Lung (tissue), 17 donors: ENCODE measurements at places on chromosomes 16 and 17. TPM values are rescaled to one million over a fixed set of nuclear protein-coding genes. Genes with fewer than 3 reads are reported as not detected.

DNA sequence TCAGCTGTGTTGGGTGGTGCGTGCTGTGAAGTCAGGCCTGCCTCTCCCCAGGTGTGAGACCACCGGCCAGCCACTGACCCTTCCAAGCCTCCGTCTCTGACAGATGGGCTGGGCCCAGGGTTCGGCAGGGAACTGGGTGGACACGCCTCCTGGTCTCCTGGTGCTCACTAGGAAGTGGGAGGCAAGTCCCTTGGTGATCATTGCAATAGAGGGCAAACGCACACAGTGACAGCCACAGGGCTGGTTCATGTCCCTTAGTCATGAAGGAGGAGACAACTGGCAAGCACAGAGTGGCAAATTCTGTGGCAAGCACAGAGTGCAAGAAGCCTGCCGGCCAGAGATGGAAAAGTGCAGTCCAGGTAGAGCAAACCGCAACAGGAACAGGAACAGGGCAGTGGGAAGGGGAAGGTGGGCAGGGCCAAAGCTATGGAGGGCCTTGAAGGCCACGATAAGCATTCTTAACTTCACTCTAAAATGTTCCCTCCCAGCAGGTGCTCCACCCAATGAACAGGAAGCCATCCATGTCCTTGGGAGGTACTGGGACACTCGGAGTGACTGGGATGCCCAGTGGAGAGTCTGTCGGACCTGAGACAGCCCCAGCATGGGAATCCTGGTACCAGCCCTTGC, 21.9 kb downstream of the USP7 start:
- H3K4me3 ChIP-seq = no peak overlapping the region
- no peaks in the 10 kb centered on the region for H3K36me3 ChIP-seq
- H3K27me3 ChIP-seq = no peaks in the 10 kb centered on the region
- peaks cover 5% of the 10 kb centered on the region for H3K4me1 ChIP-seq
- H3K27ac ChIP-seq = no peak overlapping the region

GRCh38 chr17:42305543-42306384, 17.5 kb downstream of the STAT5A start:
- H3K27me3 ChIP-seq = no peaks in the 10 kb centered on the region
- H3K27ac ChIP-seq = no peak overlapping the region
- DNase-seq = no peak
- H3K4me1 ChIP-seq = peaks cover 13% of the 10 kb centered on the region

DNA sequence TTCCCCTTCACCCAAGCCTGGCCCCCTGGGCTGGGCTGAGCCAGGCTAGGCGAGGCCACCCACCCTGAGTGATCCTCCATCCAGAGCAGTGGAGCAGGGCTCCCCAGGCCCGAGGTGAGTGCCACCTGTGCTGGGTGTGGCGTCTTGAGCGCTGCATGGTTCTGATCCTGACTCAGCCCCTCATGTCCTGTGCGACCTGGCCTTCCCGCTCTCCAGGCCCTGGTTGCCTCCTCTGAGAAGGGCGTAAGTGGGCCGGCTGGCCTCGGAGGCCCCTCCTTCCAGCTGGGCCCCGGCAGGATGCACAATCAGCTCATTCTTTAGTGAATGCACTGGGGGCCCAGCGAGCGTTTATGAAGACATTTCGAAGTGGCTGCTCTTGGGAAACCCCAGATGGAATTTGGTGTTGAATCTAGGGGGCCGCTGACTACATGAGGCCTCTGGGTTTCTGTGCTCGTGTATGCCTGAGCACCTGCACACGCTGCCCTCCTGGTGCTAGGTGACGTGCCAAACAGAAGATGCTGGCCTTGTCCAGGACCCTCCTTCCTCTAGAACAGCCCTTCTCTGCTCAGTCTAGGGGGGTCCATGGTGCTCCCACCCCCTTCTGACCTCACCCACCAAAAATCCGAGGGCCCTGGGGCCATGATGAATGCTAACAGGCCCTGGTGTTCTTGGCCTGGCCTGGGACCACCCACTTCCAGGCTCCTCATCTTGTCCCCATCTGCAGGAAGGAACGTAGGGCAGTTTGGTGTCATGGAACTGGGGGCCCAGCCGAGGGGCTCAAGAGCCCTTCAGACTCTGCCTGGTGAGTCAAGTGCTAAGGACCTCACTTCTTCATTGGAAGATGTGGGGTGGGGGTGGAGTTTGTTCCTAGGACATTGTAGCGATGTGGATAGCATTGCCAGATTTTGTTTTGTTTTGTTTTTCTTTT, 3.6 kb upstream of the TMEM92 start:
- H3K36me3 ChIP-seq = no peaks in the 10 kb centered on the region

DNA sequence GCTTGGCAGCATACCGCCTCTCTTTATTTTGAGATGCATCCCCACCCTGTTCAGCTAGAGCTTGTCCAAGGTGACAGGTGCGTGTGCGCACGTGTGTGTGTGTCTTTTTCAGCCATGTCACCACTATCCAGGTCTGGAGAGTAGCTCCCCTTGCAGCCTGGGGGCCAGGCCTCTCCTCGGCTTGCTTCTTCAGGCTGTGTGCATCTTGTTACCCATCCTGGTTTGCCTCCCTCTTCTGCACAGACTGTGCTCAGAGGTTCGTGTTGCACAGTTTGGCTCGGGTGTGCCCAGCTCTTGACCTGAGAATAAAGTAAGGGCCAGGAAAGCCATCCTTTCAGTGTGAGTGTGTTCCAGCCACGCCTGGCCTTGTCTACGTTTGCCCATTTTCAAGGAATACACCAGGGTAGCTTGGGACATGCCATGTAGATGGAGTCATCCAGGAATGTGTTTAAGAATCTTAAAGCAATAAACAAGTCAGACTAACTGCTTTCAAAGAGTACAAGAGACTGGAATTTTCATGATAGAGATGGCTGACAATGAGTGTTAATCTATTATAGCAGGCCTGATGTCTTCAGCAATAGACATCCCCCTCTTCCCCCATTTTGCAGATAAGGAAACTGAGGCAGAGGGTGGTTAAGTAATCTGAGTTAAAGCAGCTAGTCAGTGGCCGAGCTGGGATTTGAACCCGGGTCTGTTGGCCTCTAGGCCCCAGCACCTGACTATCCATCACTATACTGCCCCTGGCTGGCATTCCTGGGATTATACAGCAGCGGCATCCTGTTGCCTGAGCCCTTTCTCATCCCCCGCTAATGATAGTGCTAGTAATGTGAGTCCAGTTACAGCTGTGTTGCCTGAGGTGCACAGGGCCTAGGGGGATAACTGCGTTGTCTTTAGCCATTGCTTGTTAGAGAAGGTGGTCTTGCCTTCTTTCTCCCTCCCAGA, 77.9 kb downstream of the KSR1 start:
- no peaks in the 10 kb centered on the region for H3K36me3 ChIP-seq
- no peak overlapping the region for H3K27ac ChIP-seq
- DNase-seq = no peak
- no peaks in the 10 kb centered on the region for H3K27me3 ChIP-seq
- H3K4me1 ChIP-seq = peaks cover 49% of the 10 kb centered on the region

- H3K4me1 ChIP-seq = peaks cover 42% of the 10 kb centered on the region
- H3K27me3 ChIP-seq = no peaks in the 10 kb centered on the region
- H3K36me3 ChIP-seq = no peaks in the 10 kb centered on the region
- DNase-seq = peak; percentile 24
Observed at GRCh38 chr16:52496051-52496876, 50.7 kb downstream of the TOX3 start.

- H3K4me1 ChIP-seq = peaks cover 5% of the 10 kb centered on the region
- H3K36me3 ChIP-seq = no peaks in the 10 kb centered on the region
- no peak overlapping the region for H3K4me3 ChIP-seq
- H3K27me3 ChIP-seq = no peaks in the 10 kb centered on the region
Observed at GRCh38 chr16:87692756-87693155, 73.0 kb downstream of the KLHDC4 start.

DNA sequence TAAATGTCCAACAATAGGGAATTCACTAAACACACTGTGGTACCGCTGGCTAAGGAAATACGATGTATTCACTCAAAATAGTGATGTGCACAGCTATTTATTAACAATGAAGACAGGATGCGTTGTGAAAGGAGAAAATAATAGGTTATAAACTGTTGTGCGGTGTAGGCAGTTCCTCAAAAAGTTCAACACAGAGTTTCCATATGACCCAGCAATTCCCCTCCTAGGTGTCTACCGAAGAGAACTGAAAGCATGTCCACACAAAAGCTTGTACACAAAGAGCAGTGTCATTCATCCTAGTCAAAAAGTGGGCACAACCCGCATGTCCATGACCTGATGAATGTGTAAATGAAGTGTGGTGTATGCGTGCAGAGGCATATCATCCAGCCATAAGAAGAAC, 1.2 kb upstream of the CES1 start:
- H3K4me1 ChIP-seq = peaks cover 11% of the 10 kb centered on the region
- H3K27ac ChIP-seq = no peak overlapping the region
- DNase-seq = peak; percentile 27
- no peaks in the 10 kb centered on the region for H3K27me3 ChIP-seq
- H3K36me3 ChIP-seq = no peaks in the 10 kb centered on the region

- peaks cover 6% of the 10 kb centered on the region for H3K4me1 ChIP-seq
- DNase-seq = peak; percentile 95
- H3K27ac ChIP-seq = no peak overlapping the region
- peaks cover 21% of the 10 kb centered on the region for H3K36me3 ChIP-seq
- no peak overlapping the region for H3K4me3 ChIP-seq
Observed at GRCh38 chr16:10918294-10919002, 23.8 kb downstream of the DEXI start.

GRCh38 chr16:56871172-56871593, 6.2 kb downstream of the SLC12A3 start:
- H3K27me3 ChIP-seq = no peaks in the 10 kb centered on the region
- no peaks in the 10 kb centered on the region for H3K36me3 ChIP-seq
- no peaks in the 10 kb centered on the region for H3K4me1 ChIP-seq
- no peak for DNase-seq

DNA sequence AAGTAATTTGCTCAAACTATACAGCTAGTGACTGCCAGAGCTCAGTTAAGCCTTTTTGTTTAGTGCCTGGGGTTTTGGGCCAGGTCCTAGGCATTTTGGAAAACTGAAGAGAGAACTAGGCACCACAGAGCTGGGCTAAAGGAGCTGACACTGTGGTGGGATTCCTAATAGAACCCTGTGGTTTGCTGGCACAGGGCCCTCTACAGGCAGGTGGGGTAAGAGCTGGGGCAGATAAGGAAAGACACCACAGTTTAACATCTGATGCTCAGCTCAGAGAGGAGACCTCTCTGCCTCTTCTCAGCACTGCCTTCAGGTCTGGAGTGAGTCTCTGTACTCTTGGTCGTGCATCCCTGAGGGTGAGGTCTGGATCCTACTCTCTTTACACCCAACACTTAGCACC, 121.2 kb downstream of the SNX11 start:
- DNase-seq = no peak
- H3K36me3 ChIP-seq = no peaks in the 10 kb centered on the region
- H3K27ac ChIP-seq = no peak overlapping the region
- H3K4me3 ChIP-seq = no peak overlapping the region
- H3K4me1 ChIP-seq = no peaks in the 10 kb centered on the region
- H3K27me3 ChIP-seq = peaks cover 18% of the 10 kb centered on the region

DNA sequence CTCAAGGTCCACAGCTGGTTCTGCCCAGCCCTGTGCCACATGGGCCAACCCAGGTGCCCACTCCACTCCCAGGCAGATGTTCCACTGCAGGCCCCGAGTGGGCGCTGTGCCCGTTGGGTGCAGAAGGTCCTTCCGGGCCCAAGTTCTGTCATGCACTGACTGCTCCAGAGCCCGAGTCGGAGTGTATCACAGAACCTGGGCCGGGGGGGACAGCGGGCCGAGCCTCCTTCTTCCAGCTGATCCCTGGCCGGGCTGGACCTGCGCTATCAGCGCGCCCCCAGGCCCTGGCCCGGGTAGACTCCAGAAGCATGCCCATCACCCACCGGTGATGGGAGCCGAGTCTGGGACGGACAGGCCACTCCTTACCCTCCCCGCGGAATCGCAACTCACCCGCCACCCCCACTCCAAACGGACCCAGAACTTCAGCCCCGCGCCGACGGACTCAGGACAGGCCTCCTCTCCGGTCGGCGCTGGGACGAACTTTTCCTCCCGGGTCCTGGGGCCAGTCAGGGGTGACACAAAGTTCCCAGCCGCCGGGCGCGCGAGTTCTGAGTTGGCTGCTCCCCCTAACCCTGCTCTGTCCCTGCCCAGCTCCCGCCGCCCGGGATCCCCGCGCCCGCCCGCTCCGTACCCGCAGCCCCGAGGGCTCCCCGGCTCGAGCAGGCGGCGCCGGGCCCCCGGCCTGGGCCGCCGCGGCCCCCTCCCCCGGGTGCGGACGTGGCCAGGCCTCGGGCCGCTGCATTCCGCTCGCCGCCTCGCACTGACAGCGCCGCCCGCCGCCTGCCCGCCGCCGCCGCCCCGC, at the start of gene COPZ2:
Gene COPZ2, minus strand, starts transcription at position 762 of the 802 bp plus-strand sequence. Its CDS starts 20 bp downstream, at position 742.
- H3K4me1 ChIP-seq = peaks cover 4% of the 10 kb centered on the region
- H3K36me3 ChIP-seq = no peaks in the 10 kb centered on the region
- DNase-seq = peak; percentile 44
- peaks cover 20% of the 10 kb centered on the region for H3K27me3 ChIP-seq
- peak within 1 kb of the TSS; percentile 8 for H3K27ac ChIP-seq

DNA sequence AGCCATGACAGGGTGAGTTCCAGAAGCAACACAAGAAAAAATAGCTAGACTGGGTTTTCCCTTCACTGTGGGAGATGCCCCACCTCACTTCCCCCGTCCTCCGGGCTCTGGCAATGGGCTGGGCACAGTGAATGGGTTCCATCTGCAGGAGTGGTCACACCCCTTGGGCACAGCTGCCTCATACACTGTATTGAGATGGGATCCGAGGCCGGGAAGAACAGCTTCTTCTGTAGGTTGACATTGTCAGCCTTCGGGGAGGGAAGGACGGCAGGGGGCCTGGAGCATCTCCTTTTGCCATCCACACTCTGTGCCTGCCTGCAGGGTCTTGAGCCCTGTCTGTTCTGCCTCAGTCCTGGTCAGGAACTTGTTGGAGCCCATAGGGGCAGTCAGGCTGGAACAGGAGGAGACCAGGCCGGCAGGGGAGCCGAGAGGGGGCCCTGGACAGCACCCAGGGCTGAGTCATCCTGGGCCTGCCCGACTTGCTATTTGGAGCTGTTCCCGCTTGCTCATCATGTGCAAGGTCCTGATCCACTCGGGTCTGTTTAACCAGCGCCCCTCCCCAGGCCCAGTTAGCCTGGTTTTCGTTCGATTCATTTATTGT, 286.7 kb downstream of the SEC14L1 start:
- no peaks in the 10 kb centered on the region for H3K27me3 ChIP-seq
- peak overlapping the region; percentile 25 for H3K27ac ChIP-seq
- DNase-seq = no peak

DNA sequence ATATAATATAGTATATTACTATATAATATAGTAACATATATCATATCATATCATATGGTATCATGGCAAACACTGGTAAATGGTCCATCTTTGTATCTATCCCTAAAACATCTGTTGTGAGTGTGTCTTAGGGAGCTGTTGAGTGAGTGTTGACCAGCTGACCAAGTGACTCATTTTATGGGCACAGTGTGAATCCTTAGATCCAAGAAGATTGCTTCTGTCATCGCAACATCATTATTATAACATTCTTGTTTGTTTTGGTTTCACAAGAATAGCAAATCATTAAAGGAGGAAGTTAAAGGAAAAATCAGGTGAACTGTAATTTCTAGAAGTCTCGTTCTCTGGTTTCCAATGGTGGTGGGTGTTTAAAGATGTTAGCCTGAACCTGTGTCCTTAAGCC, 11.7 kb upstream of the MAF start:
- no peaks in the 10 kb centered on the region for H3K27me3 ChIP-seq
- H3K4me1 ChIP-seq = peaks cover 15% of the 10 kb centered on the region
- H3K4me3 ChIP-seq = no peak overlapping the region
- H3K27ac ChIP-seq = no peak overlapping the region
- H3K36me3 ChIP-seq = no peaks in the 10 kb centered on the region
- no peak for DNase-seq

CD300LF gene
- total RNA-seq = 8.6 TPM

ARL16 gene
- 31.8 TPM for total RNA-seq

ATXN1L gene
- 25.7 TPM for total RNA-seq

BCL7C gene
- 25.7 TPM for total RNA-seq

SLC12A3 gene
- total RNA-seq = not detected

HYDIN gene
- total RNA-seq = 35.0 TPM

ABAT gene
- 14.0 TPM for total RNA-seq

FAM83G gene
- 11.9 TPM for total RNA-seq

BCL6B gene
- total RNA-seq = 15.6 TPM

SLC9A5 gene
- 5.9 TPM for total RNA-seq
